A549 treated with AZD2906 at 1 μM for 4 hours (cell line): ENCODE measurements at places on chromosomes 13 and 19. TPM values are rescaled to one million over a fixed set of nuclear protein-coding genes. Genes with fewer than 3 reads are reported as not detected.

SIRT6 gene
- 26.8 to 40.9 TPM (median 35.5 TPM) in 5 replicates for total RNA-seq

ZNF749 gene
- 14.6 to 15.7 TPM (median 15.2 TPM) in 5 replicates for total RNA-seq

VSTM1 gene
- total RNA-seq: 0.43 to 0.83 TPM (median 0.50 TPM) in 5 replicates

ZNF229 gene
- total RNA-seq: 2.3 to 3.2 TPM (median 2.3 TPM) in 5 replicates

ARHGAP45 gene
- total RNA-seq: 2.8 to 5.5 TPM (median 5.4 TPM) in 5 replicates

MEIS3 gene
- 30.9 to 42.1 TPM (median 40.5 TPM) in 5 replicates for total RNA-seq

GTF2F1 gene
- total RNA-seq: 52.5 to 56.7 TPM (median 56.4 TPM) in 5 replicates

LENG9 gene
- 4.2 to 7.7 TPM (median 7.0 TPM) in 5 replicates for total RNA-seq

CCDC70 gene
- not detected in 5 replicates for total RNA-seq

ZNF560 gene
- not detected in 5 replicates for total RNA-seq

EIF3K gene
- 721 to 975 TPM (median 736 TPM) in 5 replicates for total RNA-seq

CAPN12 gene
- total RNA-seq: 4.5 to 7.3 TPM (median 6.3 TPM) in 5 replicates

PTGER1 gene
- 0.07 to 0.15 TPM (median 0.12 TPM) in 3 of 5 replicates, not detected in the others for total RNA-seq

CATSPERD gene
- total RNA-seq: not detected in 5 replicates

DOHH gene
- total RNA-seq: 11.8 to 19.7 TPM (median 18.2 TPM) in 5 replicates

LMTK3 gene
- total RNA-seq: 2.5 to 5.4 TPM (median 5.0 TPM) in 5 replicates

PEAK3 gene
- total RNA-seq: 0.17 to 0.39 TPM (median 0.28 TPM) in 5 replicates

CYP2F1 gene
- not detected in 5 replicates for total RNA-seq

NLRP11 gene
- 0.01 to 0.03 TPM (median 0.03 TPM) in 4 of 5 replicates, not detected in the other for total RNA-seq

NBEA gene
- total RNA-seq: 1.3 to 2.2 TPM (median 1.7 TPM) in 5 replicates

ZNF559 gene
- 3.8 to 5.5 TPM (median 4.7 TPM) in 5 replicates for total RNA-seq

PLPP2 gene
- 75.6 to 112 TPM (median 102 TPM) in 5 replicates for total RNA-seq

CCNA1 gene
- 0.29 to 0.59 TPM (median 0.34 TPM) in 5 replicates for total RNA-seq

FUT6 gene
- not detected in 5 replicates for total RNA-seq

NLRP9 gene
- total RNA-seq: not detected in 5 replicates

PRSS57 gene
- 0.17 to 0.18 TPM in 2 of 5 replicates, not detected in the others for total RNA-seq

ZNF98 gene
- not detected in 5 replicates for total RNA-seq

CEACAM7 gene
- 0.07 to 0.12 TPM (median 0.09 TPM) in 5 replicates for total RNA-seq

LILRB5 gene
- total RNA-seq: 0.03 to 0.06 TPM (median 0.05 TPM) in 4 of 5 replicates, not detected in the other

CYP2S1 gene
- 16.4 to 23.3 TPM (median 19.4 TPM) in 5 replicates for total RNA-seq

TMEM59L gene
- total RNA-seq: 4.3 to 7.0 TPM (median 6.3 TPM) in 5 replicates

ZNF799 gene
- 1.3 to 1.9 TPM (median 1.5 TPM) in 5 replicates for total RNA-seq

TRPC4 gene
- not detected in 5 replicates for total RNA-seq

RPS16 gene
- total RNA-seq: 6,355 to 7,942 TPM (median 7,642 TPM) in 5 replicates

PCSK4 gene
- total RNA-seq: 0.62 to 0.86 TPM (median 0.67 TPM) in 5 replicates

RPL21 gene
- total RNA-seq: 1,209 to 1,582 TPM (median 1,246 TPM) in 5 replicates

WDR87 gene
- total RNA-seq: not detected in 5 replicates

PEX11G gene
- 2.0 to 2.4 TPM (median 2.1 TPM) in 5 replicates for total RNA-seq
